ENCODE measurements at places on chromosomes 2 and 18.

GRCh38 chr2:161844822-161845221, 220.6 kb downstream of the SLC4A10 start:
- no peak for DNase-seq

DNA sequence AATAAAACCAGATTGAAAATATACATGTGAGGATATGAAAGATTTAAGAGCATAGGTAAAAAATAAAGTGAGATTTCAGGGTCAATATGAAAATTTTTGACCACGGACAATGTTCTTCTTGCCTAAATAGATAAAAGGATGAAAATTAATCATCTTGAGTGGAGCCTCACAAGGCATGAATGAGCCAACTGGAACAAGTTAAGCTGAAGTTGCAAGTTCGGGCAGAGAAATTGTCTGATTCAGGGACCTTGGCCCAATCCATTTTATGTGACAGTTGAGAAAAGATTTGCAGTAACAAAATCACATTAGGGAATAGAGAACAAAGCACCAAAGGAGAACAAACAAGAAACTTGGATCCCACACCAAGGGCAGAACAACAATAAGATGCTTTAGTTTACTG, 305.3 kb downstream of the TMX3 start:
- DNase-seq = no peak

GRCh38 chr18:63152096-63152495, 167.5 kb downstream of the BCL2 start:
- DNase-seq = no peak

DNA sequence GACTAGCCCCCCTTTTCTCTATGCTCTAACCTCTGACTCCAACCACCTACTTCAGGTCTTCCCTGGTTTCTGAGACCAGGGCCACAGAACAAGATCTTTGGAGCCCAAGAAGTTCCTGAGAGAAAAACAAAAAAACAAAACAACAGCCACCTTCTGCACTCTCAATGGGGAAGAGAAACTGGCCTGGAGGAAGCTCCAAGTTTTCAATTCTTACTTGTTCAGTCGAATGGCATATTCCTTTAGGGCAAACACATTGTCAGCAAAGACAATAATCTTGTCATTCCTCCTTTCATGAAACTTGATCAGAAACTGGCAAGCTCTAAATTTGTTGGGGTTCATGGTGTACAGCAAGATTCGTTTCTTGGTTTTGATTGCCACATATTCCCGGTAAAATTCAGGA, 15.0 kb downstream of the ERCC3 start:
- DNase-seq = no peak

DNA sequence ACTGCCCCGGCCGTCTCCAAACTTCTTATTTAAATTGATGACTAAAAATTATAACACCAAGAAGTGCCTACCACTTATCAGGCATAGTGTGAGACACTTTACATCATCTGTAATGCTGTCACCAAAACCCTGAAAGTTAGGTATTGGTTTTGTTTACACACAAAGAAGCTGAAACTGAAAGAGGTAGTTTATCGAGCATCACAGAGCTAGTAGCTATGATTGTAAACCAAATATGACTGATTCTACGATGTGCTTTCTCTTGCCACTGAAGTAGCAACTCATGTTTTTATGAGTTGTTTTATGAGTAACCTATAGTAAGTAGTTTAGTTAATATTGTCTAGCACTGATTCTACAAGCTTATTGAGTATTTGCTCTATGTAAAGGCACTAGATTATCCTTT, 31.5 kb downstream of the DYNC1I2 start:
- no peak for DNase-seq
